ENCODE measurements at places on chromosomes 1 and 21.

- no peak for DNase-seq
Observed at GRCh38 chr1:25724966-25725365, 75.0 kb upstream of the SELENON start.

DNA sequence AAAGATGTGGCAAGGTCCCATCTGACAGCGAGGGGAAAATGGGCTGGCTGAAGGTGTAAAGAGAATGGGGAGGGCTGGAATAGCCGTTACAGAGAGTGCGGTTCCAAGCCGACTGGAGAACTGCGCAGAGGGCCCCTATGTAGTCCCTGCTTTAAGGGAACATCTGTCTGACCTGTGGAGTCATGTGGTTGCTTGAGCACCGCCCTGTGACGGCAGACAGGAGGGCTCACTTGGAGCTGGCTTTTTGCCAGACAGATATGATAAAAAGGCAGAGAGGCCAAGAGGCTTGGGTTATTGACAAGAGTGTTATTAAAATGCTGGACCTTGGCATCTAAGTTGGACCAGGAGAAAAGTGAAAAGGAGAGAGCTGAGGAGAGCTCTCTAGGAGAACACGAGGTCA is 5.9 kb upstream of the PTPRF start:
- no peak for DNase-seq

GRCh38 chr1:12178511-12178910 is 11.7 kb downstream of the TNFRSF1B start:
- DNase-seq = no peak

DNA sequence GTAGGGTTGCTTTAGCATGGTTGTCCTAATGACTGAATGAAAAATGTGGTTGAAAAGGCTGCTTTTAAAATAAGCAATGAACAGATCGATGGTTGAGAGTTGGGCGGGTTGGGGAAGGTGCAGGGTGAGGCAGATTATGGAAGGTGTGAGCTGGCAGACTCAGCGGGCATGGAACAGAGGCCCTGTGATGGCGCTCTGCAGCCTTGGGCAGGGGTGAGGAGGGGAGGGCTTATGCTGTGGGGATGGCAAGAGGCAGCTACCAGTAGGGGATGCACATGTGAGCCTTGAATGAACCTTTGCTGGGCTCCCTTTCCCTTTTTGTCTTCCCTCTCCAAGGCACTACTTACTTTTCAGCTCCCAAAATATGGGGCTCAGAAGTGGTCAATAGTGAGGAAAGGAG is 30.9 kb downstream of the ATP1B1 start:
- DNase-seq = no peak

Data from stimulated activated CD4-positive, alpha-beta T cell treated with anti-CD3 and anti-CD28 coated beads, TNF-alpha, amount 100 ng/mL, for 24 hours (primary cell).